ENCODE measurements at places on chromosomes 2 and 18.
A peak's percentile ranks its signal among the peaks of the same experiment; 100 is the strongest.

- no peak for DNase-seq
Observed at GRCh38 chr2:53886406-53887280, 26.9 kb upstream of the GPR75 start.

DNA sequence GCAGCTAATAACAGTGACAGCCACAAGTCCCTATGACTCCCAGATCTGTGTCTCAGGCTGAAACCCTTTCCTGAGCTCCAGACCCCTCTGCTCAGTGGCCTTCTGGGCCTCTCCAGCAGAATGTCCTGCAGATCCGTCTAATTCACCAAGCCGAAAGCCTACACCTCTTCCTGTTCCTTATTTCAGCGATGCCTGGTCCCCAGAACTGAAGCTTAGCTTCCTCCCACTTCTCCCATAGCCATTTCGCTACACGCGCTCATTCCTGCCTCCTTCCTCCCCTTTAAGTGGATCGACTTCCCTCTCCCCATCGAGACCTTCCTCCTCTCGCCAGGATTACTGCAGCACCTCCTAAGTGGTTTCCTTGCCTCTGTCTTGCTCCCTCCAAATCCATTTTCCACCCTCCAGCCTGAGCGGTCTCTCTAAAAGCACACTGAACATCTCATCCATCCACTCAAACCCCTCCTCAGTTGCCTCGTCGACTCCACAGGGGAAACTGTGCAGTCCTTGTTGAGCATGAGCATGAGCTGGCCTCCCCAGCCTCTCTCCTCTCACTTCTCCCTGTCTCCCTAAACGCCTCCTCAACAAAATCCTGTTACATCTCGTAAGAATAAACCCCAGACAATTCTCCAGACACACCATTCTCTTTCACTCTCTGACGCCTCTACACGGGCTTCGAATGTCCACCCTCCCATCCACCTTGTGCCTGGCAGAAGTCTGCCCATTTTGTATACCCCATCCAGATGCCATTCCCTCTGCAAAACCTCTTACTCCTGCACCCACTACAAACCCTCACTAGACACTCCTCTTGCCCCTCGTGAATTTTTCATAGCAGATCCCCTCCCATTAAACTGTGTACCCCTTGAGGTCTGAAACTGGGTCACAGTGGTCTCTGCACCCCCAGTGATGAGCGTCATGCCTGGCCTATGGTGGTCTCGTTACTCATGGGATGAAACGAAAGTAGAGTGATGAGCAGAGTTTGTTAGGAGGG is 232.6 kb downstream of the ATAD2B start:
- no peak for DNase-seq

DNA sequence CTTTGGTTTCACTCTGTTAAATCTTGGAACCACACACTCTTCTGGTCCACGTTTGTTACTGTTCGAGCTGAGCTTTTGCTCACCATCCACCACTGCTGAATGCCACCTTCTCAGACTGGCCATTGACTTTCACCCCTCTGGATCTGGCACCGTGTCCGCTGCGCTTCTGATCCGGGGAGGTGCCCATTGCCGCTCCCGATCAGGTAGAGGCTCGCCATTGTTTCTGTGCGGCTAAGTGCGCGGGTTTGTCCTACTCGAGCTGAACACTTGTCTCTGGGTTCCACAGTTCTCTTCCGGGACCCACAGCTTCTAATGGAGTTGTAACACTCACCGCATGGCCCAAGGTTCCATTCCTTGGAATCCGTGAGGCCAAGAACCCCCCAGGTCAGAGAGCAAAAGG is 72.8 kb downstream of the LCLAT1 start:
- DNase-seq: no peak

DNA sequence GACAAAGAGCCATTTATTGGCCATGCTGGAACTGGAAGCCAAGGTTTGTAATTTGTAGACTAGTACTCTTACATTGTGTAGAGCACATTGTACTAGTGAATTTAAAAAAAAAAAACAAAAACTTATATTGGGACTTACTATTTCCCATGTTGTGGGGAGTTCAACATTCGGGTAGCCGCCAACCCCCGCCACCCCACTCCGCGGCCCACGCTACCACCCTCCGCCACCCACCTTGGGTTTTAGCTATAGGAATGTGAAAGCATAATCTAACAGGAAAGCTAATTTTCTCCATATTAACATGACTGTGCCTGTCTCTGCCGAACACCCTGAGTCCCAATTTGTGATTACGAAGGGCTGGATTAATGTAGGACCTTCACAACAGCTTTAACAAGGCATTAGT is 275.8 kb downstream of the FIGN start:
- DNase-seq: no peak

DNA sequence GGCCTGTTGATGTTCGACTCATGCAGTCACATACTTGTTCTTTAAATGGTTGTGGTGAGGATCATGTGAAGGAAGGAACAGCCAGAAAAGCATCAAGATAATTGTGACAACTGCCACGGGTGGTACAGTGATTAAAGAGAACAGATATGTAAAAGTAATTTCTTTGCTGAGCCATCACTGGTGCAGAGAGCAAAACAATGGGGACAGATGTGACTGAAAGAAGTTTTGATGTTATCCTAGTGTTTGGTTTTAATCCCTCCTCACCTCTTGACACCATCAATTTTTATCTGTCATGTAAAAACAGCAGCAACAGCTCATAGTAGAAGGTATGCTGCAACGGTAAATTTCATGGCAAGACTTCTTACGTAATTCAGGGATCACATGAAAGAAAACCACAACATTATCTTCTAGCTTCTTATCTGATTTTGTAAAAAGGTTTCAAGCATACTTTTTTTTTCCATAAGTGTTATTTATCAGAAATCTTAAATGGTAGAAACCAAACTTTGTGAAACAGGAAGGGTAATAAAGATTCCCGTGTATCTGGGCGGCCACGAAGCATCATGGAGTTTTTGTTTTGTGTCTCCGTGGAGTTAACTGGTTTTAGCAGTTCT is 65.2 kb downstream of the PLCL1 start:
- DNase-seq: no peak

DNA sequence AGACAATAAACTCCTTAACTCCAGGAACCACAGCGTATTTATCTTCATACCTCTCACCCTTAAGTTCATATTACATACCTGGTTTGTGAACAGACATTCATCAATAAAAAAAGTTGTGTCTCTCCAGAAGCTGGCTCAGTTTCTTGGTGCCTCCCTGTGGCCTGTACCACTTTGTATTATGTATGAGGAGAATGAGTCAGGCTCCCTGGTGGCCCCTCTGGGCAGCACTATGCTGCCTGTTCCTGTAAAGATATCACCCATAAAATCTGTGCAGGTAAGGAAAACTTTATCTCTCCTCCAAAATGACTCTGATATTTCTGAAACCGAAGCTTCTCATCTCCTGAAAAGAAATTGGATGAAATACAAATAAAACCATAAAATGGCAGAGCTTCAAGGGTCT is 198.4 kb upstream of the NT5C1B start:
- no peak for DNase-seq

DNA sequence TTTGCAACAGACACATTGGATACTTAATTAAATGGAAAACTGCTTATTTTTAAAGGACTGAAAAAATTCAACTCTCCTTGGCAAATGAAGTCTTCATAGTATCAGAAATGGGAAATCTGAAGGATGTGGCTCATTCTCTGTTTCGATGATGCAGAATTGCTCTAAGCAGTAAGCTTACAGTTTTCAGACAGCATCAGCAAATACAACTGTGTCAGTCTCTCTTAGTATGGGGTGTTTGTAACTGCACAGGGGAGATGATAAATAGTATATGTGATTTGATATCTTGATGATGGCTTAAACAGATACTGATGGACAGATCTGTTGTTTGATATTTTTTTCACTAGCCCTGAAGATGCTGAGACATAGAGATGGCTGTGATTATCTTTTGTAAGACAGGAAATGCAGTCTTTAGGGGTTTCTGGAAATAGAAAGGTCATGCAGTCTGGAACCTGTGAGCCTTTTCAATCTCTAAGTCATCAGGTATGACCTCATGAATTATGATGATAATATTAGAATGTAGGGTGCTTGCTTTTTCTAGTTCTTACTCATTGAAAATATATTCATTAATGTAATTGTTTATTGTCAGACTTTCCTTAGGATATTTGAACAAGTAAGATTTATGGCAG is 84.2 kb downstream of the SLC4A10 start:
- no peak for DNase-seq

- DNase-seq: no peak
Observed at GRCh38 chr2:2763351-2764000, 432.4 kb upstream of the MYT1L start.

DNA sequence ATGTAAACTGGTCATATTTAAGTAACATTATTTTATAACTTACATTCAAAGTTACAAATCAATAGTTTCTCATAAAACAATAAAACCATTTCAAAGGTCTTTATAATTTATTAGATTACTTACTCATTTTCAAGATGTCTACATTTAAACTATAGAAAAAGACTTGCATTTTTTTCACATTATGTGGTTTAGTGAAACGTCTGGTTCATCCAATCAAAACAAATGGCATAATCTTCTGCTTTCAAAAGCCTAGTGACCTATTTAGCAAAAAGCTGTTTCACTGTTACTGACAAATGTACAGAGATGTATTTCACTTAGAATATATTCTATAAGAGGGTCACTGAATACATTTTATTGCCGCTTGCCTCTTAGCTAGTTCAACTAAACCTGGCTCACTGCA is 49.3 kb upstream of the MCM6 start:
- DNase-seq: no peak

DNA sequence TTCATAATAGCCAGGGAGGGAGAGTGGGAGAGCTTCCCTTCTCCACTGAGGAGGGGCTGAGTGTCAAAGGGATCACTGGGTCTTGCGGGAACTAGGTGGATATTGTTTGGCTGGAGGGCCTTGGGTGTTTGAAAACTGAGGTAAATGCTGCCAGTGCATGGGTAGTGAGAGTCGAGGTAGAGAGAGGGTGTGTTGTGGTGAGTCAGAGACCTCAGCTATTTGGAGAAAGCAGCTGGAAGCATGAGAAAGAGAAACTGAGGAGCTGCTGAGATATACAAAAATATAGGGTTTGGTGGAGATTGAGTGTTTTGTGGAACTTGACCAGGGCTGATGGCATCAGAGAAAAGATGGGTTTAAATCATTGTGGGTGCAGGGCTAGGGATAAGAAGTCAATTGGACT is 127.0 kb upstream of the CCDC195 start:
- no peak for DNase-seq

DNA sequence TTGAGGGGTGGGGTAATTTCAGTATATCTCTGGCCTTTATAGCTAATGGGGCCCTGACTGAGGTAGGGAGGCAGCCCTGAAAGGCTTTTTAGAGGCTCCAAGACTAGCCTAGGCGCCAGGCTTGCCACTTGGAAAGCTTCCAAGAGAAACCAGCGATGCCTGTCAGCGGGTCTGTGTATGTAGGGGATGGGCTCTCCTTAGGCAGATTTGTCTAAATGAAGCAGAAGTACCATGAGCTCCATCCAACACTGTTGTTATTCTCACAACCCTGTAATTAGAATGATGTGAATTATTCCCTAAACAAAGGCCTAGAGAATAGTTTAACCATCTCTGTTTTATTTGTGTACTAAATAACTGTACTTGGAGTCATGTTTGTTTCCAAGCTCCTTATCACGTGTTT is 138.1 kb downstream of the B3GNT2 start:
- no peak for DNase-seq

DNA sequence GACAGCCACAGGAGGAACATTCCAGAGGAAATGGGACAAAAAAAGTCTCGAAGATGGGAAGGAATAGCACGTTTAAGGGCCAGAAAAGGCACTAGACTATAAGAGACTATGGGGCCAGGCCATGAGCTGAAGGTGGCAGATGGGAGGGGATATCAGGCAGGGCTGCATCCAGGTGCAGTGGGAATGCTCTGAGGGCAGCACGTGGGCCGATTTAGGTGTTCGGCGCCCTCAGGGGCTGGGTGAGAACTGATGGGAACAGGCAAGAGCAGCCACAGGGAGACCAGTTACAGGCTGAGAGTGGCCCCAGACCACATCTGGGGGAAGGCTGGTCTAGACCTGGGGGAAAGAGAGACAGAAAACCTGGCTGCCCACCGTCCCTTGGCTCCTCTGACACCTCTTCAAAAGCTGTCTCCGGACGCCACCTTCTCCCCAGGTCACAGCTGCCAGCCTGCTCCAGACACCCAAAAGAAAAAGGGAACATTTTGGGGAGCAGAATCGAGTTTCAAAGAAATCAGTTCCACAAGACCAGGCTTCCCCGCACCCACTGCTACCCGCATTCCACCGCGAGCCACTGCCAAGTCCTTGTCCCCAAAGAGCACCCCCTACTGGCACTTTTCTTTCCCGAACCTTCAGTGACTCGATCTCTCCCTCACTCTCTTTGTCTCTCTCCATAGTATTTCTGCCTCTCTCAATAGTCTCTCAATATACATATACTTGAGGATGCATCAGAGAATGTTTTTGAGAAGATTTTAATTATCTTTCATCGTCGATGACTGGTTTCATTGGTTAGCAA is 190.1 kb upstream of the AGAP1 start:
- no peak for DNase-seq

DNA sequence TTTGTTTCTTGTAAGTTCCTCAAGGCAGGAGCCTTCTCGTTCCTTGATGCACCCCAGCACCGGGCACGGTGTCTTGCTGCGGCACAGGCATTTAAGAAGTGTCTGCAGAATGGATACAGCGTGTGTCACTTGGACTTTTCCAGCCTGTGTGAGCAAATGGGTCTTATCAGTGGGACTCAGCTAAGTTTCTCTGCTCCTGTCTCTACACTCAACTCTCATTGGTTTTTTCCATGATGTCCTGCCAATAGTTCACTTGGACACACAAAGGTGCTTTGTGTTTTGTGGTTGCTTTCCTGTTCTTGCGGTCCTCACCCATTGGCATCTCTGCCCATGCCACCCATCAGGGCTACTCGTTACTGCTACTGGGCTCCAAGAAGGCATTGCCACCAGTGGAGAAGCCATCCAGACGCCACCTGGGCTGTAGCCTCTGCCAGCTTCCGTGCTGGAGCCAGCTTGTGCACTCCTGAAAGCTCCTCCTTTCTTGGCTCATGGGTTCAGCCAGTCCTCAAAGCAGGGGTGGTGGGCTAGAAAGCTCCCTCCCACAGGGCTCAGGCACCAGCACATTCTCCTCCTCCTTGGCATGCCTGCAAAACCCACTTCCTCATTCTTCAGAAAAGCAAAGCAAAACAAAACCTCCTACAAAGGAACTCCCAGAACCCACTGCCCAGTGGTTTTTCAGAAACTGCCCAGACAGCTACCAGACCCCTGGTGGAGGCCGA is 41.4 kb downstream of the IL1R2 start:
- DNase-seq: peak; percentile 37

GRCh38 chr2:168592181-168592831 is 136.2 kb downstream of the CERS6 start:
- DNase-seq: no peak

GRCh38 chr2:670637-671036 is 6.6 kb downstream of the TMEM18 start:
- DNase-seq: no peak

- no peak for DNase-seq
Observed at GRCh38 chr2:216348756-216349308, 23.5 kb downstream of the MARCHF4 start.

- DNase-seq: no peak
Observed at GRCh38 chr18:58996131-58996641, 131.5 kb downstream of the ZNF532 start.

DNA sequence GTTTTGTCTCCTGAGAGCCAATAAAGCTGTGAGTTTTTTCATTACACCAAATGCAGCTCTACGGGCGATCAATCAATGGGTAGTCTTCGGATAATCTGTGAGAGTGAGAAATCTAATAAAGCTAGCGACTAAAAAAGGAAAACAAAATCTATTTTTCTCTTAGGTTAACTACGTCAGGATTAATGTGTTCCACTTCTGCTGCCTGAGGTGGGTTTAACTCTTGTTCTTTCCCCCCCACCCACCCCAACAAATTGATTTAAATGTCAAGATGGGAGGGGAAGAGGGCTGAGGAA is 63.0 kb upstream of the PSMD14 start:
- DNase-seq: no peak

- peak; percentile 45 for DNase-seq
Observed at GRCh38 chr2:99648178-99648844, 158.5 kb upstream of the REV1 start.

Measured in midbrain (tissue), 1 donor.